ENCODE measurements at places on chromosomes 6 and 20.

DNA sequence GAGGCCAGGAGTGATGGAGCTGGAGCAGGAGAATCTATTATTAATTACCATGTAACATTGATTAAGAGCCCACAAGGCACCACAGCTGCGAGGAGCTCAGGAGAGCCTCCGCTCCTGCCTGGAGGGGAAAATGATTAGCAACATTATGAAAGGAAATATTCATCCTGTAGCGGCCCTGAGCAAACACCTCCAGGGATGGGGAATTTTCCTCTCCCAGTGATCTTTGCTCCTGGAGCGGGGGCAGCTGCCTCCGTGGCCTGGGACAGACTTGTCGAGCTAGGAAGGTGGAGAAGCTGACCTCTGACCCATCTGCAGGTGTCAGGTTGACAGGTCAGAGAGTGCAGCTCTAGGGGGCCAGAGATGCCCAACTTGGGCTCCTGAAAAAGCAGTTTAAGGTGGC is 40.1 kb upstream of the SIRPA start:
- DNase-seq = no peak

- no peak for DNase-seq
Measured at GRCh38 chr6:131816869-131817268, 9.0 kb downstream of the ENPP1 start.

DNA sequence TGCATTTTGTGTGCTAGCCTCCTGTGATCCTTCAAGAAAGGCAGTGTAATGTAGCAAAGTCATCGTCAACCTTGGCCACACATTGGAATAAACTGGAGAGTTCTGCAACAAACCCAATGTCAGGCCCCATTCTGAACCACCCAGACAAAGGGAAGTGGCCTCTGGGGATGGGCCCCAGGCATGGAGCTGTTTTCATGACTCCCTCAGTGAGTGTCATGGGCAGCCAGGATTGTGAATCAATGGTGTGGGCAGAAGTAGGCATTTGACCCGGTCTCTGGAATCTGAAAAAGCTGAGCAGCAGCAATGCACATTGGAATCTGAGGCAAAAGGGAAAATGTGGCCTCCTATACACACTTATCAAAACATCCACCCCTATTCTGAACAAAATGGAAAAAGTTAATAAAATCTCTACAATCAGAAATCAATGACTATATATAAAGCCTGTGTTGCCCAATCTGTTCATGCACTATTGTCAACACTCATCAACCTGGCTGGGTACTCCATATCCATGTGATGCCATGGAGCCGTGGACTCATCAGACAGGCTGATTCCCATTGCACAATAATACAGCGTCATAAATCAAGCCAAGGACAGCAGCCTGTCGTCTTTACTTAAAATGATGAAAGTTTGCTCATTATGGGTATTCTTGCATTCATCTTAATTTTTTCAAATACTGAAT is 134.9 kb upstream of the STMND1 start:
- DNase-seq = no peak

- DNase-seq = no peak
Measured at GRCh38 chr20:24685736-24686135, 216.3 kb downstream of the SYNDIG1 start.

GRCh38 chr6:157806856-157807215 is 16.2 kb upstream of the SNX9 start:
- DNase-seq = no peak

GRCh38 chr20:25223179-25223661 is 24.7 kb upstream of the PYGB start:
- DNase-seq = peak; percentile 90

DNA sequence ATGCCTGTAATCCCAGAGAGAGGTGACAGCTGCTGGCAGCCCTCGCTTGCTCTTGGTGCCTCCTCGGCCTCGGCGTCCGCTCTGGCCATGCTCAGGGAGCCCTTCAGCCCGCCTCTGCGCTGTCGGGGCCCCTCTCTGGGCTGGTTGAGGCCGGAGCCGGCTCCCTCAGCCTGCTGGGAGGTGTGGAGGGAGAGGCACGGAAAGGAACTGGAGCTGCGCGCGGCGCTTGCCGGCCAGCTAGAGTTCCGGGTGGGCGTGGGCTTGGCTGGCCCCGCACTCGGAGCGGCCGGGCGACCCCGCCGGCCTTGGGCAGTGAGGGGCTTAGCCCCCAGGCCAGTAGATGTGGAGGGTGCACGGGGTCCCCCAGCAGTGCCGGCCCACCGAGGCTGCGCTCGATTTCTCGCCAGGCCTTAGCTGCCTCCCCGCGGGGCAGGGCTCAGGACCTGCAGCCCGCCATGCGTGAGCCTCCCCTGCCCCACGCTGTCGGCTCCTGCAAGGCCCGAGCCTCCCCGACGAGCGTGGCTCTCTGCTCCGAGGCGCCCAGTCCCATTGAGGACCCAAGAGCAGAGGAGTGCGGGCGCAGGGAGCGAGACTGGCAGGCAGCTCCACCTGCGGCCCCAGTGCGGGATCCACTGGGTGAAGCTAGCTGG is 34.6 kb downstream of the C6orf52 start:
- DNase-seq = no peak

- DNase-seq = peak; percentile 53
Measured at GRCh38 chr6:113969888-113970804, 802 bp downstream of the HDAC2 start.

DNA sequence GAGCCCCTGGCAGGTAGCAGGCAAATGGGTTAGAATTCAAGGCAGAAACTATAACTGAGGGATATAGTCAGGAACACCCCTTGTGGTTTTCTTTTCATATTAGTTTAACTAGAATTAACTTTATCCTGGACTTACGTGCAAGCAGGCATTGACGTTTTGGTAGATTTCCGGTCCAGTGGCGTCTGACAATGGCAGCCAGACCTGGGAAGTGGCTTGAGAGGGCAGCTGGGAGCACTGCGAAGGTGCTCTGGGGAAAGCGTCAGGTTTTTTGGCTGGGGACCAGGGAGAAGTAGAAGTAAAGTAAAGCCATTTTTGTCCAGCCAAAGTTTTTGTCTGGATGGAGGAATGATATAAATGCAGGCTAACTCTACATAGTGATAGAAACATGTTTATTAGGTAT is 8.4 kb upstream of the ACSS1 start:
- DNase-seq = no peak

DNA sequence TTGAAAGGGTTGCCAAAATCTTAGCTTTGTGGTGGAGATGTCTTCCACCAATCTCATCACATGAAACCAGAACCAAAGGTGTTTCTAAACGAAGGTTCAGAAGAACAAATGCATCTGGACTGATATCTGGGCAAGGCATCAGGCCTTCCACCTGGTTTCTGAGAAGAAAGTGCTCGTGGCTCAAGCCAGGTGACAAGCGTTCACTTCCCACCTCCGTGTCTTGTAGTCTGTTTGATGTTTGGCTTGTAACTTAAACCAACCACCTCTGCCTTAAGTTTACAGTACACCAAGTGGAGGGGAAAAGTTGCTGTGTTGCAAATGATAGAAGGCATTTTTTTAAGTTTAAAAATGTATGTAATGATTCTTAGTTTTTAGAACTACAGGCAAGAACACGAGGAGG is 66.9 kb upstream of the MAP3K7 start:
- no peak for DNase-seq

- DNase-seq = peak; percentile 77
Measured at GRCh38 chr20:62508641-62509051, 32.9 kb upstream of the GATA5 start.

DNA sequence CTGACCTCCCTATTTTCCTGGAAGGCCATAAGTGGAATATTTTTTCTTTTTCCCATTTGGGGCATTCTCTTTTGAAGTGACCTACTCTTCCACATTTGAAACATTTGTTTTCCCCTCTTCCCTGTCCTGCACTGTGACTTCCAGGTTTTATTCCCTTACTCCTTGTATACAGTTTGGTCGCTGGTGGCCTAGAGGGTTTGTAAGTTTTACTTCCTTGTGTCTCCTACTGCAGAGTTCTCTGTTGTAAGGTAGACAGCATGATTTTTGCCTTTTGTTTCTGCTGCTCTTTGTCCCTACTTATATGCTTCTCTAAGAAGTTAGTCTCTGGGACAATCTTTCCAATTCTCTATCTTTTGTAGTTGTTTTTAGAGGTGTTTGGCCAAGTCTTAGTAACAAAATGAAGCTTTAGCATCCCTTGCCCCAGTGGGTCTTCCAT is 7.4 kb upstream of the ZNFX1 start:
- DNase-seq = peak; percentile 39

GRCh38 chr20:61451953-61452352 is 199.9 kb downstream of the CDH4 start:
- DNase-seq = no peak

- no peak for DNase-seq
Measured at GRCh38 chr6:44956396-44956795, 371.7 kb upstream of the RUNX2 start.

DNA sequence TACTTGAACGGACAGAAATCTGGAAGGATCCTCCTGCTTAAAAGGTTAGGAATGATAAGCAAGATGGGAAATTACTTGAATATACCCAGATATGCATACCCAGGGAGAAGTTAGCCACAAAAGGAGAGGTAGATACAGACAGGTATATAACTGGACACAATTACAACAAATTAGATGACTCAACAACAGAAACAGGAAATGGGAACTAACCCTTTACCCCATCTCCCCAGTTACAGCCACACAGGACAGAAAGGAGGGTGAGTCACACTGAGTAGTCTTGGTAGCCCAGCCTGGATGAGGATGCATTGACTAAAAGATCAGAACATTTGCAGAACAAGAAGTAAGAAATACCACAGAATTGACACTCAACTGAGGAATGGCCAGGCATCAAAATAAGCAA is 61.2 kb downstream of the C6orf52 start:
- DNase-seq = peak; percentile 47

DNA sequence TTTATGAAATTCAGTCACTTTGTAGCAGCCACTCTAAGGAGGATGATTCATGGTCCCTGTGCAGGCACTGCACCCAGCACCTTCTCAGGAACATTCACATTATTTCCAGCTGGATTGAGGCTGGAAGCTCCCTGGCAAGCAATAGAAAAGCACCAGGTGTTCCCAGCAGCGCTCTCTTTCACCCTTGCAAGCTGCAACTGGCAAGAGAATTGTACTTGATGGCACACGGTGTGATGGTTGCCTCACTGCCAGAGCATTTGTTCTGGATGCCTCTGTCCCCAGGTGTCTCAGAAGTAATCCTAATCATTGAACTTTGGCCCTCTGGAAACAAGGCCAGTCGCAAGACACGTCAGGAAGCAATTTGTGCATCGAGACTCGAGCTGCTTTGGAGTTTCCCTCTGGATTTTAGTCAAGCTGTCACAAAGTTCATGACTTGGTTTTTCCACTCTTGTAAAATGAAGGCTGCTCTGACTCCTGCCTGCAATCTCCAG is 24.9 kb upstream of the PHACTR2 start:
- no peak for DNase-seq

DNA sequence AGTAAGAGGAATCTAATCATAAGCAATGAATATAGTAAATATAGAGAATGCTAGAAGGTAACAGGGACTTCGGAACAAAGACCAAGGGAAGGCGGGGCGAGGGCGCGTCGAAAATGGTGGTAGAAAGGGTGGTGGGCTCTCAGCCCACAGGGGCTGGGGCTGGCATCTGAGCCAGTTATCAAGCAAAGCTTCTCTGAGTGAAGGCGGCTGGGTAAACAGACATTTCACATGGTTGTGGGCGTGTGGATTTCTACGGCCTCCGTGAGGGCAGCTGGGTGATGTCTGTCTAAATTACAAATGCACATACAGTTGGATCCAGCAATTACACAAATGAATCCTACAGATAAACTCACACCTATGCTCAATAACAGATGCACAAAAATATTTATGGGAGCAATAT is 56.6 kb downstream of the TOX2 start:
- no peak for DNase-seq

- no peak for DNase-seq
Measured at GRCh38 chr6:113160306-113161017, 696.7 kb upstream of the MARCKS start.

GRCh38 chr6:141634269-141634668 is 498.5 kb upstream of the GJE1 start:
- no peak for DNase-seq

DNA sequence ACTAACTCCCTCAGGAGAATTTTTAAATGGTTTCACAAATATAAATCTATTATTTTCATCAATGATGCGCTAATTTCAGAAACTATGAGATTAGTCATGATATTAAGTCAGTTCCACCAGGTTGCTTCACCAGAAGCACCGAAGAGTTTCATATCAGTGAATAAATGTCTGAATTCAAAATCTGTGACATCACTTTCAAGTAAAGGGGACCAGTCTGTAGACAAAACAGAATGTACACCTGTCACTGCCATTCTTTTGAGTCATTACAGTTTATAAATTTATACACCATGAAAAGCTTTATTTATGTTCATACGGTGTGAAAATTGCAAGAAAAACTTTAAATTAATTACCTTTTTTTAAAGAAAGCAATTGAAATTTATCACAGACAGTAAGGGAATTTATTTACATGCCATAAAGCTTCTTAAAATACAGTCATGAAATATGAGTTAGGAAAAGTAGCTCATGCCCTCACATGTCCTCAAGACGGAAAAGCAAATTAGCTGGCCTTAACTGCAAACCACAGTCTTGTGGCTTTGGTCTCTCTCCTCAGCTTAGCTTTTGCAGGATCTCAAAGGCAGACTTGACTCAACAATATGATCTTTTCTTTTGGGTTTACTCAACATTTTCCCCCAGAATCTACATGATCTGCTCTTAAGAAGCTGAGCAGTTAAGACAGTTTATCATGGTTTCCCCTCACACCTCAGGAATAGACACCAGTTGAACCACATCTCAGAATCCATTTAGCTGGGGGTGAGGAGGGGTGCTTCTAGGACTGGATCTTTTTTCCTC is 177.7 kb upstream of the MCHR2 start:
- DNase-seq = no peak

- peak; percentile 90 for DNase-seq
Measured at GRCh38 chr20:34825530-34826362, at the start of gene NCOA6. Gene NCOA6, minus strand, starts transcription at chr20:34825651. Its CDS starts 43,296 bp downstream, at chr20:34782355.

GRCh38 chr20:35040646-35041045 is 52.0 kb downstream of the TRPC4AP start:
- no peak for DNase-seq

DNA sequence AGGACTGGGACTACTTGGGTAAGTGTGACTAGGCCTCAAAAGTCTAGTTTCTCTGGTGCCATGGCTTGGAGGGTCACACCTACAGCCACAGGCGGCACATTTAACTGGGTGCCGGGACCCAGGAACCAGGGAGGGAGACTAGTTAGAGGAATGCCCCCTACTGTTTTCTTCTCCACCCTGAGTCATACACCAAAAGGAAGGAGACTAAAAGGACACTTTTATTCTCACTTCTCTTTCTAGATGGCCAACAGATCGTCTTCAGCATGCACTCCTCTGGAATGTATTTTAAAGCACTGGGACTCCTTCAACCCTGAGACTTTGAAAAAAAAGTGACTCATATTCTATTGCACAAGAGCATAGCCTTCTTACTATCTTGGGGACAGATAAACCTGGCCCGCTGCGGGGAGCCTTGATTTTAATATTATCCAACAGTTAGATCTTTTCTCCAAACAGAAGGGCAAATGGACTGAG is 33.4 kb downstream of the PLN start:
- DNase-seq = no peak

DNA sequence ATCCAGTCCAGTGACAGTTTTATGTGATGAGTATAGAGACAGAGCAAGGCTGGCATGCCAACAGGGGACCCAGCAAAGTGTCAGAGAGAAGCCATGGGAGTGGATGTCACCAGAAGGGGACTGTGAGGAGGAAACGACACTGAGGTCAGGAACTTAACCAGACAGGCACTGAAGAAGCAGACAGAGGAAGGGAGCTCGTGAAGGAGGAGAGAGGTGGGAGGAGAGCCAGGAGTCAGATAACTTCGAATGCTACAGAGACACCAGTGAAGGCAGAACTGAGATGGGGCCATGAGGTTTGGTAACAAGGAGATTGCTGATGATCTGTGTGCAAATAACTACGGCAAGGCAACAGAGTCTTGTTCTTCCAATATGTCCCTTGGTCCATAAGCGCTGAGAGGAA is 211.1 kb upstream of the FOXA2 start:
- no peak for DNase-seq

- DNase-seq = no peak
Measured at GRCh38 chr20:45067087-45067486, 33.8 kb downstream of the KCNS1 start.

Measured in HT-29 (cell line).